ENCODE measurements at places on chromosomes 13 and 19. TPM values are rescaled to one million over a fixed set of nuclear protein-coding genes. Genes with fewer than 3 reads are reported as not detected.

The DNAAF3 gene
- not detected for polyA plus RNA-seq

The ANGPTL8 gene
- not detected for polyA plus RNA-seq

The LIM2 gene
- not detected for polyA plus RNA-seq

The TLE6 gene
- not detected for polyA plus RNA-seq

The TMEM145 gene
- not detected for polyA plus RNA-seq

The FSD1 gene
- polyA plus RNA-seq = 3.2 TPM

The PRR20A gene
- not detected for polyA plus RNA-seq

GRCh38 chr19:4181053-4181508 is 1.3 kb downstream of the SIRT6 start:
- peak; percentile 56 for DNase-seq

GRCh38 chr13:28574617-28575142 is 79.8 kb upstream of the FLT1 start:
- peak; percentile 47 for DNase-seq

GRCh38 chr13:54563286-54563685 is 1534.7 kb downstream of the OLFM4 start:
- DNase-seq = no peak

DNA sequence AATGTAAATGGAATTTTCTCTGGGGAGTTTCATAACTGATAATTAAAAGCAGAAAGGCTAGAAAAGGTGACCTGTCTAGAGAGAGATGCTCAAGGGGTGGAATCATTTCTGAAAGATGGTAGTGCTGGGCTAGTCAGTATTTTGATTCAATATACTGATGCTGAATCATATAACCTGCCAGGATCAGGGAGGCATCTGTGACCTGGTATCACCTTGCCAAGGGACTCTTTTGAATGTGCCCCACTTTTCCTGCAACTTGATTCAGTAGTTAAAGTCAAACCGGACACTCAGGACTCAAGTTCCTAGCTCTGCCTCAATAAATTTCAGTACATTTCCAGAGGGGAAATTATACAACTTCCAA is 15.8 kb downstream of the LCP1 start:
- DNase-seq = no peak

DNA sequence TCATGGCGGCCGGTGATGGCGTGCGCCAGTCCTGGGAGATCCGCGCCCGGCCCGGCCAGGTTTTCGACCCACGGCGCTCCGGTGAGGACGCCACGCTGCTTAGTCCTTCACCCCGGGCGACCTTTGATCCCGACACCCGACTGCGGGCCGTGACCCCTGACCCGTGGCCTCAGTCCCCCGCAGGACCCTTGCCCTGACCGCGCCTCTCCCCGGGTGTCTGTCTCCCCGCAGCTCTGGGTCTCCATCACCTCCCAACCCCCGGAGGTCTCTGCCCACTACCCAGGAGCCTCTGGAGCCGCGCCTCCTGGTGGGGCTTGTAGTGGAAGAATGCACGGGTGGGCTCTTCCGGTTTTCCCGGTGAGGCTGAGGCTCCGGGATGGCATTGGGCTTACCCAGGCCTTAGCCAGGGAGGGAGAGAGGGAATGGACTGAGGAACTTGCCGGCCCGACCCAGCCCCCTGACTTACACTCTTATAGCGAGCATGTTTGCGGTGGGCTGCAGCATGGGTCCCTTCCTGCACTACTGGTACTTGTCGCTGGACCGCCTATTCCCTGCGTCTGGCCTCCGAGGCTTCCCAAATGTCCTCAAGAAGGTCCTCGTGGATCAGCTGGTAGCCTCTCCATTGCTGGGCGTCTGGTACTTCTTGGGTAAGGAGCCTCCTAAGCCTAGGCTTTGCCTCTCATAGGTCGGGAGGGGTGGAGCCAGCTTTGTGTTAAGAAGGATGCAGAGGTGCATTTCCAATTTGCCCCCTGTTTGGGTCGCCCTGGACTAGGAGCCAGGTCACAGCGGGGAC is 566 bp downstream of the MPV17L2 start:
- DNase-seq = peak; percentile 20

- no peak for DNase-seq
These were observed 8.7 kb upstream of the KLF2 start for GRCh38 chr19:16315825-16316505.

- DNase-seq = no peak
These were observed 3.9 kb upstream of the FPR1 start for GRCh38 chr19:51755571-51755970.

Measured in small intestine (tissue), 16 donors.